ENCODE measurements at places on chromosomes 3 and 15.

- no peak for DNase-seq
Observed at GRCh38 chr3:105353485-105354161, 13.1 kb upstream of the ALCAM start.

DNA sequence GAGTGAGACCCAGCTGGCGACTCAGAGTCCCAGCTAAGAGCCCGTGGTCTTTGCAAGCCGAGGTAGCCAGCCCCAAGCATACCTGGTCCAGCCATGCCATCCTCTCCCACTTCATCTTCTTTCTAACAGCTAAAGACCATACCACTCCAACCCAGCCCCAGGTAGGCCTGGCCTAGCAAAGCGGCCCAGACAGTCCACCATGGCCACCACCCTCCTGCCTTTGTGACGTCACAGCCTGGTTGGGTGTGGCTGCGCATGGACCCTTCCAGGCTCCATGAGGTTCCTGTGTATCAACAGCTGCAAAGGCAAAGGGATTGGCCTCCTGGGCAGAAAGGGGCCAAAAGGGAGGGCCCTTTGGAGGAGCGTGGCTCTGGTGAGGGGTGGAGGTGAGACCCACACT is 4.1 kb downstream of the NTRK3 start:
- DNase-seq, result no peak

DNA sequence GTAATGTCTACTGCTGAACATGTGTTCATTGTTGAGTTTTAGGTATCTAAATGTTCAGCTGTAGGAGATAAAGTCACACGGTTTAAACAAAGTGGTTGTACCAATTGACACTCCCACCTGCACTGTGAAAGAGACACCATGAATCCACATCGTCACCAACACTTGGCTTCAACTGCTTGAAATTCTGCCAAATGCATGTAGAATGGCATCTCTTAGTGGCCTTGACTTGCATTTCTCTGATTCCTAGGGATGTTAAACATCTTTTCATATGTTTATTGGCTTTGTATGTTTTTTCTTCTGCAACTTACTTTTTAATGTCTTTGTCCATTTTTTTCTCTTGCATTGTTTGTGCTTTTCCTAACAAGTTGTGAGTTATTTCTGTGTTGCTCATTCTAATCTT is 43.4 kb downstream of the RPLP1 start:
- no peak for DNase-seq

GRCh38 chr15:91348752-91349500 is 248.9 kb downstream of the SV2B start:
- no peak for DNase-seq

- DNase-seq, result no peak
Observed at GRCh38 chr3:47909607-47910006, 106.6 kb downstream of the MAP4 start.

All from MM.1S (cell line).